ENCODE measurements at places on chromosomes 7 and 10. TPM values are rescaled to one million over a fixed set of nuclear protein-coding genes. Genes with fewer than 3 reads are reported as not detected.

DNA sequence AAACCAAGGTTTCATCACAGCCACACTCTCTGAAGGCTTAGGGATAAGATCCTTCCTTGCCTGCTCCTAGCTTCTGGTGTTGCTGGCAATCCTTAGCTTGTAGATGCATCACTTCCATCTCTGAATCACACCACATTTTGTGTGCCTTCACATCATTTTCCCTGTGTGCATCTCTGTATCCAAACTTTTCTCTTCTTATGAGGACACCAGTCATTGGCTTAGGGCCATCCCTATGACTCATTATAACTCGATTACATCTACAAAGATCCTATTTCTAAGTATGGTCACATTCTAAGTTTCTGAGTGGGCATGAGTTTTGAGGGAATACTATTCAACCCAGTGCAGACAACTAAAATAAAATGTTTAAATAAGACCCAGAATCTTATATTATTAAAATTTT, 121.7 kb downstream of the C7orf25 start:
- no peak overlapping the region for H3K27ac ChIP-seq
- no peaks in the 10 kb centered on the region for H3K36me3 ChIP-seq
- no peaks in the 10 kb centered on the region for H3K4me1 ChIP-seq
- no peak overlapping the region for H3K4me3 ChIP-seq
- DNase-seq = no peak
- H3K27me3 ChIP-seq = no peaks in the 10 kb centered on the region

Gene ATOH7
- total RNA-seq = not detected

Gene PILRA
- 2.0 TPM for total RNA-seq

GRCh38 chr10:107280293-107280692, 115.8 kb upstream of the SORCS1 start:
- no peak overlapping the region for H3K27ac ChIP-seq
- no peak for DNase-seq
- H3K4me3 ChIP-seq = no peak overlapping the region
- no peaks in the 10 kb centered on the region for H3K36me3 ChIP-seq

- H3K4me3 ChIP-seq = no peak overlapping the region
- H3K4me1 ChIP-seq = peaks cover 14% of the 10 kb centered on the region
- H3K27me3 ChIP-seq = no peaks in the 10 kb centered on the region
- H3K36me3 ChIP-seq = no peaks in the 10 kb centered on the region
- H3K27ac ChIP-seq = no peak overlapping the region
These were observed 303.6 kb upstream of the AKR1E2 start for GRCh38 chr10:4522296-4523000.

DNA sequence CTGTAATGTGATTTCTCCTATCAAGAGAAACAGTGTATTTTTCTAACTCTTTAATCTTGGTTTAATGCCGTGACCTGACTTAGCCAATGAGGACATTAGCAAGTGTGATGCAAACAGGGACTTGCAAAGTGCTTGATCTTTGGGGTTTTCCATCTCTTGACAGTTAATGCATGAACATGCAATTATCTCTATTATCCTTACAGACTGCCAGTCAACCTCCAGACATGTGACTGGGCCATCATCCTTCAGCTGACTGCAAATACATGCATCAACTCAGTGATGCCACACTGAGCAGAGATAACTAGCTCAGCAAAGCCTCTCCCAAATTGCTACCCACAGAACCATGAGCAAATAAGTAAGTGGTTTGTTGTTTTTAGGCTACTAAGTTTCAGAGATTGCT, 409.6 kb downstream of the GPAM start:
- H3K4me3 ChIP-seq = no peak overlapping the region
- no peaks in the 10 kb centered on the region for H3K4me1 ChIP-seq
- DNase-seq = no peak
- no peak overlapping the region for H3K27ac ChIP-seq

DNA sequence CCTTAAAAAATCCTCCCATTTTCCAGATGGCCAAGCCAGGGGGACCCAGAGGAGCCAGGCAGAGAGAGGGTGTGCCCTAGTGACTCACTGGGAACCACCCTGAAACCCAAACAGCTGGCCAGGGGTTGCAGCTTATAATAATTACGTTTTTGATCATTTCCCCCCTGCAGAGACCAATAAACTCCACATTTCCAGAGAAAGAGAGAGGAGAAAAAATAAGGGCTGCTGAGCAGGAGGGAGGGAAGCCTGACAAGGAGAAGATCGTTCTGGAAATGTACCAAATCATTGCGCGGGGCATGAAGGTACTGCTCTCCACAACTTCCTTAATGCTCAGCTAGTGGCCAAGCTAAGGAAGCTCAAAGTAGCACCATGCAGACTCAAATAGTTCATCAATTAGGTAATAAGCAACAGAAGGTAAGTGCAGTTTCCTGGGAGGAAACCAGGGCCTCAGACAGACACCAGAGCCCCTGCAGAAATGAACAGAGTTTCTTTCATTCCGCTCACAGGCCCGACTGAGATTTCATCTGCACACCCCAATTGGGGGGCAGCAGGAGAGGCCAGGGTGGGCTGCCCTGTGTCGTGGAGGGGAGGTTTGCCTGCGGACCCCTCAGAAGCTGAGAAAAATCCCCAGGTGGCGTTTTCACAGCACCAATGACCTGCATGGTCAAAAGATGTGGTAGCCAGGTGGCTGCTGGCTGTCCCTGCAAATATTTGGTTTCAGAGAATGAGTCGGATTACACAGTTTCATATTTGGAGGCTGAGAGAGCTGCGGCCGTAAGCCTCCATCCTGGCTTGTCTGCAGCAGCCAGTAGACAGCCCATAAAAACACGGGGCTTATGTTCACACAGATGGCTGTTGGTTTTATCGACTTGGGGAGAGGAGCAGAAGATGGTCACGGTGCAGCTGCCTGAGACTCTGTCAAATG, 153.2 kb upstream of the LYZL2 start:
- no peak for DNase-seq
- H3K27me3 ChIP-seq = no peaks in the 10 kb centered on the region
- H3K4me3 ChIP-seq = no peak overlapping the region
- H3K27ac ChIP-seq = peak overlapping the region; percentile 97
- peaks cover 26% of the 10 kb centered on the region for H3K4me1 ChIP-seq

Gene PAX4
- not detected for total RNA-seq

GRCh38 chr7:92916770-92917224, 80.4 kb upstream of the CDK6 start:
- no peak for DNase-seq
- H3K36me3 ChIP-seq = no peaks in the 10 kb centered on the region
- H3K27me3 ChIP-seq = no peaks in the 10 kb centered on the region
- no peak overlapping the region for H3K27ac ChIP-seq
- no peak overlapping the region for H3K4me3 ChIP-seq

Gene SPDYE2B
- total RNA-seq = not detected

DNA sequence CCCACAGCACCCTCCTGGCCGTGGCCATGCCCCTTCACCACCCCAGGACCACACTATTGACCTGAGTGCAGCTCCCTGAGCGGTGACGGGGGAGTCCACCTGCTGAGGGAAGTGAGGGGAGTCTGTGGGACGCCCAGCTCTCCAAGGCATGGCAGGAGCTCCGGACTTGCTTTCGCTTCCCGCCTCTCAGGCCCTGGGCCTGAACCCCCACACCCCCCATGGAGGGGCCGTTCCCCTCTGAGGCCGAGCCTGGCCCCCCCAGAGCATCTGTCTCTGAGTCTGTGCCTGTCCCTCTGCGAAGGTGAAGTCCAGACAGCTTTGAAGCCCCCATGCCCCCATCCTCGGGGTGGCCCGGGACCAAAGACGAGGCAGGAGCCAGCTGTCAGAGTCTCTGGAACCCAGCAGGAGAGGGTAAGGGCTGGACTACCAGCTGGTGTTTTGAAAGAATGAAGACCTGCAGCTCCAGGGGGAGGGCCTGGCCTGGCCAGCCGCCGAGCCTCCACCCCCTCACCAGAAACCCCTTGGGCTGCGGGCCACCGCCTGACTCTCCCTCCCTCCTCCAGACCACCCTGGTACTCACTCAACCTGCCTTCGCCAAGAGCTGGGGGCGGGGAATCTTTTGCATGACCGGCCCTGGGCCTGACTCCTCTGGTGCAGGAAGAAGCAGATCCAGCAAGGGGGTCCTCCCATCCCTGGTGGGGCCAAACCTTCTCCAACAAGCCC, 114.0 kb downstream of the PDGFA start:
- H3K4me3 ChIP-seq = no peak overlapping the region
- no peaks in the 10 kb centered on the region for H3K4me1 ChIP-seq
- H3K27me3 ChIP-seq = peaks cover 72% of the 10 kb centered on the region
- H3K36me3 ChIP-seq = no peaks in the 10 kb centered on the region

DNA sequence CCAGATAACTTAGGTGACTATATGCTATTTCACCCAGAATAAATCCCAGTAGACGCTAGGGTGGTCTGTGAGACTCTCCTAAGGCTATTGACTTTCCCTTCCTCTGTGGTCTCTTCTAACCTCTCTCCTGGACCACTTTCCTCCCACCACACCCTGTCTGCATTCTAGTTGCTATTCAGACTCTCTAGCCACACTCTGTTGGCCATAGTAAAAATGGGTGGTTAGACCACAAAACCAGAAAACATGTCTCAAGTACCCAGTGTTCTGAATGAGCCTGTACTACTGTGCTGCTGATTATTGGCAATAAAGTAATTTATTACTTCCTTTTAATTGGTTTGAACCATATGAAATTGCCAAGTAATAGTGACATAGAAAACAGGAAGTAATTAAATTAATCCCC, 240.8 kb downstream of the KIF20B start:
- H3K4me1 ChIP-seq = no peaks in the 10 kb centered on the region
- H3K4me3 ChIP-seq = no peak overlapping the region
- H3K27ac ChIP-seq = no peak overlapping the region
- H3K36me3 ChIP-seq = no peaks in the 10 kb centered on the region
- no peaks in the 10 kb centered on the region for H3K27me3 ChIP-seq
- DNase-seq = no peak

Gene ADRA2A
- total RNA-seq = 0.27 TPM

GRCh38 chr7:35617041-35617440, 77.9 kb downstream of the HERPUD2 start:
- H3K36me3 ChIP-seq = no peaks in the 10 kb centered on the region
- H3K4me3 ChIP-seq = no peak overlapping the region
- no peak for DNase-seq
- no peak overlapping the region for H3K27ac ChIP-seq
- no peaks in the 10 kb centered on the region for H3K4me1 ChIP-seq
- no peaks in the 10 kb centered on the region for H3K27me3 ChIP-seq

Gene TMEM254
- total RNA-seq = 9.2 TPM

Gene AS3MT
- total RNA-seq = 17.2 TPM

DNA sequence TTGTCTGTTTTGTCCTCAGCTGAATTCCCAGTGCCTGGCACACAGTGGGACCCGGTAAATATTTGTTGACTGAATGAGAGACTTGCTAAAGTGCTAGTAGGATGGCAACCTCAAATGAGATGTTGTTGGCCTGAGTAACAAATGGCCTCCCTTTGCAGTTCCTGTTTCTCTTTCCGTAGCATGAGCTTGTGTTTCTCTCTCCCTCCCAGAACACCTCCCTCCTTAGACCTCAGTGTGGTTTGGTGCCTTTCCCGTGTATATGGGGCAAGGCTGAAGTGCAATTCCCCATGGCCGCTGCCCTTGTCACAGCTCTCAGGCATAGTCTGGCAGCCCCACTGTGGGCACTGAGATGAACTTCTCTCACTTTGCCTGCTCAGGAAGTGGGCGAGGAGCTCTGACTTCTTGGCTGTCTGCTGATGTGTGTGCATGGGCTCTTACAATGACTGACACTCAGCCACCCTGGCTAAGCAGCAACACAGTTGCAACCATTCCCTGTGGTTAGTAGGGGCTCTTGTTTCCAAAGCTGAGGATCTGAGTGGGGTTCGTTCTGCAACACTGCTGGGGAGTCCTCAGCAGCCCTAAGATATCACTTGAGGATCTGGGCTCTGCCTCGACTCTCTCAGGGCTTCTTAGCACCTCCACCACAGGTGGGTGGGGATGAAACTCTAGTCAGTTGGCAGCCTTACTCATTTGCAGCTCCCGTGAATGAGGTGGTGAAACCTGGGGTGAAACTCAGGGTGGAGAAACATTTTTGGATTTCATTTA, 136.1 kb downstream of the ICA1 start:
- DNase-seq = no peak
- no peak overlapping the region for H3K27ac ChIP-seq
- H3K4me1 ChIP-seq = no peaks in the 10 kb centered on the region
- no peaks in the 10 kb centered on the region for H3K27me3 ChIP-seq

DNA sequence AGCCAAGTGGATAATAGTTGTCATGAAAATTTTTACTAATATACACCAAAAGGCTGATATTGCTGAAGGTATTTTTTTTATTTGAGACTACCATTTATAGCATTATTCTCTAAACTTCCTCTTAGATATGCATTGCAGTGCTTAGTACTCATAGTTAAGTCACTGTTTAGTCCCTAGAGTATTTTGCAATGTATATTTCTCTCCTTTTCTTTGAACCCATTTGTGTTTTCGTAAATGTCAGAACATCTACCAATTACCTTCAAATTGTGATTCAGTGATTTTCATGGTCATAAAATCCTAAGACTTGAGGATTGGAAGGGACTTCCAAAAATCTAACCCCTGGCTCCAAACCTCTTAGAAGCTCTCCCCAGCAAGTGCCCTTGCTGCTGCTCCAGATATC, 21.5 kb upstream of the CYP26C1 start:
- H3K27ac ChIP-seq = no peak overlapping the region
- H3K36me3 ChIP-seq = no peaks in the 10 kb centered on the region
- H3K4me3 ChIP-seq = no peak overlapping the region
- DNase-seq = no peak
- H3K4me1 ChIP-seq = peaks cover 1% of the 10 kb centered on the region

DNA sequence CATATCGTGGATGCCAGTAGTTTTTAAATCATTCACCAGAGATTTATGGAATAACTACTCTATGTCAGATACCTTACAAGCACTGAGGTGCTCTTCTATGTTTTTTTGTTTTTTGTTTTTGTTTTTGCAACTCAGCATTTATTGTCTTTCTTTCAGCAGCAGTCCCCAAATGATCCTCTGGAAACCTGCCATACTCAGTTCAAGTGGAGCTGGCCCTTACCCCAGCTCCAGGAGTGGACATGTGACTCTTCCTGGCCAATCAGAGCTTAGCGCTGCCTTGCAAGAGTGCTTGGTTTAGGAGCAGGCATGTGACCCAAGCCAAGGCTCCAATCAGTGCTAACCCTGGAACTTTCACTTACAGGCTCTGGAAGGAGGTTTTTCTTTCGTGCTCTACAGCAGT, 356.6 kb upstream of the ZMIZ1 start:
- no peaks in the 10 kb centered on the region for H3K27me3 ChIP-seq
- DNase-seq = peak; percentile 51
- no peak overlapping the region for H3K4me3 ChIP-seq

GRCh38 chr7:25752967-25753791, 398.8 kb upstream of the NFE2L3 start:
- no peak overlapping the region for H3K4me3 ChIP-seq
- no peak overlapping the region for H3K27ac ChIP-seq
- H3K4me1 ChIP-seq = peaks cover 14% of the 10 kb centered on the region
- H3K36me3 ChIP-seq = no peaks in the 10 kb centered on the region
- H3K27me3 ChIP-seq = no peaks in the 10 kb centered on the region
